Cardiac fibroblast (primary cell): ENCODE measurements at places on chromosomes 12 and 14.
A peak's percentile ranks its signal among the peaks of the same experiment; 100 is the strongest.

GRCh38 chr12:102350070-102350469 is 130.3 kb downstream of the IGF1 start:
- no peak for DNase-seq

DNA sequence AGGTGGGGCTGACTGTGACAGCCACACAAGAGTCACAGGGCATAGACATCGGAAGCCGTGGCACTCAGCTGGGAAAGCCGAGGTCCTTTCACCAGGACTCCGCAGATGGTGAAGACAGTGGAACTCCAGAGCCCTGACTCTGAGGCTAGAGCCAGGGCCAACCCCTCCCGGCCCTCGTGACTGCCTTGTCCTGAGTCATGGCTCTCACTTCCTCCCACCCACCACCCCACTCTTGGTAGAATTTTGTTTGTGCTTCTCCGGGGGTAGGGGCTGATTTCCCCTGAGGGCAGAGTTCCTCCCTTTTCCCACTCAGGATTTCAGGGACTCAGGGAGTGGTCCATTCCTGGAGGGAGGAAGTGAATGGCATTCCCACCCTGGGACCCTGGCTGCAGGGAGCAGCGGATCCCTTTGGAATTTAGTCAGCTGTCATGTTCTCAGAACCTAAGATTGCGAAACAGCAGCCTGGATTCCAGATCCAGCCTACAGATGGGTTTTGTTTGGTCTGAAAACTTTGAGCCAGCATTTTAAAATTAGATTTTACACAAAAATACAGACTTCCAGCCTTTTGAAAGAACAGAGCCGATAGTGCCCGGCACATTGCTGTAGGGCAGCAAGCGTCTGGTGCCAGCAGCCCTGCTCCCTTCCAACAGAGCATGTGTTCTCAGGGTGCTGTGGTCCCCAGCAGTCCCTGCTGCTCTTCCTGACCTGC is 50.7 kb downstream of the TPCN1 start:
- DNase-seq: peak; percentile 82

DNA sequence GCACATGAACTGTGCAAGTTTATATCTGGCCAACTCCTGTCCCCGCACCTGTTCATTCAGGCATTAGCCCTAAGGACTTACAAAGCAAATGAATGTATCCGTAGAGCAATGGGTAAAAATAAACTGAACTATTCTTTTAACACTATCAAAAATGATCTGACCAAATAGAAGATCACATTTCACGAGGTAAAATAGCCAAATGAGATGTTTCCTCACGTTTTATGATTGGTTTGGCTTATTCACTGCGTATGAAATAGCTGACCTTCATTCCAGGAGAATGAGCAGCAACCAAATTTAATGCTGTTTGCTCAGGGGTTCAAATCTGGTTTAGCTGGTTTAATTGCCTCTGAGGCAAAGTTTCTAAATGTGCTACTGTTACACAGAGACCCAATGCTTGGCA is 216.0 kb upstream of the EEA1 start:
- DNase-seq: no peak

- peak; percentile 49 for DNase-seq
Observed at GRCh38 chr12:70831543-70831942, 89.0 kb downstream of the PTPRR start.

GRCh38 chr14:22981090-22981875 is 1.1 kb downstream of the AJUBA start:
- DNase-seq: peak; percentile 14

DNA sequence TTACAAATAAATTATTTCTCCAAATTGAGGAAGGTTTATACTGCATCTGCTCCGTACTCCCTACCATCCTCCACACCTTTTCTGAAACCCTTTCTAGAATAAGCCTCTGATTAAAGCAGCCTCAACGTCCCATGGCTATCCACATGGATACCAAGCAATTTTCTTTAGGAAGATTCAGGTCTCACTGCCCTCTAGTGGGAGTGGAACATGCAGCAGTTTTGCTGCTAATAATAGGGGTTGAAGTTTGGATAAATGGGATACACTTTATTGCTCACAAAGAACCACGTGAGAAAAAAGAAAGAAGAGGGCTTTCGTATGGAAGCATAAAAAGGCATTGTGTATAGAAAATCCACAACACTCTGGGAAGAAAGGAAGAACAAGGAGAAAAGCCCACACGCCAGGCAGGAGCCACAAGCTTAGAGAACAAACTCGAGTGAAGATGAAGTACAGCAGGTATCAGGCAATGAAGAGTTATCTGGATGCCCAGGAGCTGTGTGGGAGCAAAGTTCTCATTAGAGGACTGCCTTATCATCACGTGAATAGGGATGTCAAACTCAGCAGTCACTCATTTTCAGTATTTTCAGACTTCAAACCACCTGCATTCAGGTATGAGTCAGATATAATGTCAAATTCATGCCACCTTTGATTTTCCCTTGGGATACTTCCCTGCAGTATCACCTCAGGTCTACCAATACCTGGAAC is 45.8 kb downstream of the CCER1 start:
- peak; percentile 77 for DNase-seq

- no peak for DNase-seq
Observed at GRCh38 chr12:100141998-100142850, 450 bp downstream of the BLTP3B start.

DNA sequence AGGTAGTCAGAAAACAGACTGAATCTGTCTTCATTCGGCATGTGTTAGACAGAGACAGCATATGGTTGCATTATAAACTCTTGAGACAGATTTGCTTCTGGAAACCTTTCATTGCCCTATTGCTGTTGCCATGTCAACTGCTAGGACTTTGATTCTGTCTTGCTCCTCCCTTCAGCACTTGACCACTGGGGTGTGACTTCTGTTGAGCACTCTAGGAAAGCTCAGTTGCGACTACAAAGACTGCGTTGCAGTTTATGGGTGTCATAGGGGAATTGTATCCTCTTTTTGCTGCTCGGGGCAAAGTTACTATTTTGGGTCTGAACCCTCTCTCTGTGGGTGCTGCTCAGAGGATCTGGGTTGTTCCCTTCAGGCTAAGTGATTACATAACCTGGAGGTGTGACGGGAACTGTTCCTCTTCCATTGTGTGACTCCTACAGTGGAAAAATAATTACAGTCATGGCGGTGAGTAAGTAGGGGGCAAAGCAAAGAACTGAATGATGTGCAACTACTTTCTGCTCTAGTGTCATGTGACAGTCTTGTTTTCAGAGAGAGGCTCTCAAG is 44.3 kb upstream of the TRIM9 start:
- no peak for DNase-seq
